Stimulated activated CD8-positive, alpha-beta memory T cell treated with anti-CD3 and anti-CD28 coated beads, Interleukin-15, amount 100 ng/mL, for 24 hours (primary cell): ENCODE measurements at places on chromosomes 11 and 22.
A peak's percentile ranks its signal among the peaks of the same experiment; 100 is the strongest.

DNA sequence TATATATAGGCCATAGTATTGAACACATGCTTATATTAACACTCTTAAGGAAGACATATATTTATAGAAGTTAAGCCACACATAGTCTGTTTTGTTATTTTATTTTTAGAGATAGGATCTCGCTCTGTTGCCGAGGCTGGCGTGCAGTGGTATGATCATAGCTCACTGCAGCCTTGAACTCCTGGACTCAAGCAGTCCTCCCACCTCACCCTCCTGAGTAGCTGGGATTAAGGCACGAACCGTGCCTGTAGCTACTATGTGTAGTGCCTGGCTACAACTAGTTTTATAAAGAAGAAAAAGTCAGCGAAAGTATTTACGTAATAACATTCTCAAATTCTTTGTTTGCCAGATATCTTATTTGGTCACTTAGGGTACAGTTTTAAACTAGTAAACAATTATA, 5.6 kb upstream of the UCP2 start:
- no peak for DNase-seq

- DNase-seq, result no peak
Measured at GRCh38 chr11:109023036-109023435, 358.2 kb downstream of the DDX10 start.

DNA sequence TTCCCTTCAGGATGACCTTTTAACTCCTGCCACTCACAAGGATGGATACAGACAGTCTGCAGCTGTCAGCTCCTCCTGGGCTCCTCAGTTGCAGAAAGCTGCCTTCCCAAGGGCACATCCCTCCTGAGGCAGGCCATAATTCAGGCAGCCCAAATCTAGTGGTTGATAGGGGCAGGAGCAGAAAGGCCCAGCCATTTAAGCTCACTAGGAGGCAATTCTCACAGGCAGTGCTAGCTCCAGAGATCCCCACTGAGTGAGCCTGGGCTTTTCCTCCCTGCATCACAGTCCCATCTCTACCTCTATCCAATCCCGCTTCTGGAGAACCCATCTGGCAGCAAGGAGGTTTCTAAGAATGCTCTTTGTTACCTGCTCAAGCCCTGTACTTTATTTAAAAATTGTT, 200.6 kb downstream of the ARHGAP42 start:
- DNase-seq, result no peak

DNA sequence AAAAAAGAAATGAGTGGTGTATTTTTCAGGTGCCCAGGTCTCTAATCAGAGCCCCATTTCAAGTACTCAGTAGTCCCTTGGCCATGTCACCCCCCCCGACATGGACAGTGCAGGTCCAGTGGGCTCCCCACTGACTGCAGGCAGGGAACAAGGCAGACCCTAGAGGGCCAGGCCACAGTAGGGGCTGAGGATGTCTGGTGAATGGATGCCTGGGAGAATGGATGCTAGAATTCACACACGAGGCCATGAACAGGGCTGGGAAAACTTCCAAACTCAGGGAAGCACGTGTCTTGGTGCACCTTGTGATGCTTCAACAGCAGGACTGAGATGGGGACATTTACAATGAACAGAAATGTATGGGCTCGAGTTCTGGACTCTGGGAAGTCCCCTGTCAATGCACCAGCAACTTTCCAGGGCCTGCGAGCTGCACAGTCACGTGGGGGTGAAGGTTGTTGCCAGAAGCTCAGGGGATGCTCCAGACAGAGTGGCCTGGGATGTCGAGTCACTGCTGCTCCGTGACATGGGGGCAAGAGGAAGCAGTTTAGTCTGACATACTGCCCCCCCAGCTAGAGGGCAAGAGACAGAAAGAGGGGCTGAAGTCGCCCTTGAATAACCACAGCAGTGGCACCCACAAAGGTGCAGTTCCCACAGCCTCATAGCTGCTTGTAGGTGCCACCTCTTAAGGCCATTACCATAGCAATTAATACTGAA, 3.1 kb downstream of the APOBEC3G start:
- DNase-seq, result no peak

GRCh38 chr11:124075841-124076651, 34.9 kb upstream of the OR10G7 start:
- DNase-seq, result no peak

- no peak for DNase-seq
Measured at GRCh38 chr11:106959800-106960199, 58.5 kb downstream of the GUCY1A2 start.

DNA sequence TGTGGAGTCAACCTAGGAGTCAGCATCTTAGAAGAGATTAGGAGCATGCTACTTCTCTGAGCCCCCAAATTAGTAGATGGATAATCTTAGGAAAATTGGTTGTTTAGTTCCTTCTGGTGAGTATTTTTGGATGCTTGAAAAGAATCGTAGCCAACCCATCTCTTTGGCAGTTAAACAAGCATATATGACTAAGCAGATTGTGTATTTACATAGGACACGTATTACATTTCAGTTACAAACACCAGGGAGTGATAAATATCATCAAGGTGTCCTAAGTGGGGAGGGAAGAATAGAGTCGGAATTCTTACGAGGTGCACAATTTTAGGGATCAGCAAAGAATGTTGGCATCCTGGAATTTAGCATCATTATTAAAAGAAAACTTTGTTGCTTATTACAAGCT, 13.5 kb downstream of the PLET1 start:
- DNase-seq, result no peak

GRCh38 chr11:70796648-70797227, 398.4 kb downstream of the CTTN start:
- DNase-seq, result no peak

- no peak for DNase-seq
Measured at GRCh38 chr11:78011301-78011700, 11.8 kb downstream of the KCTD14 start.

DNA sequence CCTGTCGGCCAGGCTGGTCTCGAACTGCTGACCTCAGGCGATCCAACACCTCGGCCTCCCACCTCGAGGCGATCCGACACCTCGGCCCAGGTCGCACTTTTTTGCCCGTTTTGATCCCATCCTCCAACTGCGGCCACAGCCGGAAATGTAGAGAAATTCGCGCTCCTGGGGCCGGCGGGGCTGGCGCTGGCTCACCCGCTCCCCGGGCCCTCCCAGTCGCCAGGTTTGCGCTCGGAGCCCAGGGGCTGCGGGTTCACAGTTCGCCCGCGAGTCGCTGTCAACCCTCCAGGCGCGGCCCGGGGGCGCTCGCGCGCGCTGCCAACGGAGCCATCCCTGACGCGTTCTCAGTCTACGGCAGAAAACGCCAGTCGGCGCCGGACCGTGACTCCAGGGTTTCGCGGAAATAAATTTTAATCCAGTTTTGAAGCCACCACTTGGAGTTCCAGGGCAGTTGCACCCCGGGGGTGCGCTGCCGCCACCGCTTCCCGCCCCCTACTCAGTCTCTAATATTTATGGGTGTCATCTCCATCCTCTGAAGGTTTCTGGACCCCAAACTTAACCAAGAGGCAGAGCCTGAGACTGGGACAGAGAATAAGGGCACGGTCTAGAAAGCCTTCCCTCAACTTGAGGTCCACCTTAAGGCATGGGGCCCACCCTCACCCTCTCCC, 1.5 kb upstream of the KLHDC7B start:
- DNase-seq, result peak; percentile 53

DNA sequence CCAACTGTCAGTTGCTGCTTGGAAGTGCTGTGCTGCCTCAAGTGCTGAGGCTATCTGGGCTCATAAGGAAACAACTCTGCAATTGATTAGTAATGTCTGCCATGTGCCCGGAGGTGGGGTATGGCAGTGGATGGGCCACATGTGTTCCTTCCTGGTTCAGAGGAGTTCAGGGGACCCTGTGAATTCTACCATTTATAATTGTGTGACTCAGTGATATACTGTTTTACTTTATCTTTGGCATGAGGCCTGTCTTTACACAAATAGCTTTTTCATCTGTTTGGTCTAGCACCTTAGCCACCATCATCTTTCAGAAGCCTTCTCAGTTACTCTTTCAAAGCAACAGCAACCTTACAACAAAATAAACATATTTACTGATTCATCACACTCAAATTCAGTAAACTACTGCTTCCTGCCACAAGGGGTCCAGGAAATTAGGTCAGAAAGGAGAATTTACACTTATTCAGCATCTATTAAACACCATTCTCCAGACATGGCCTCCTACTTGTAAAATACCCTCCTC, 20.9 kb downstream of the DKK3 start:
- no peak for DNase-seq

DNA sequence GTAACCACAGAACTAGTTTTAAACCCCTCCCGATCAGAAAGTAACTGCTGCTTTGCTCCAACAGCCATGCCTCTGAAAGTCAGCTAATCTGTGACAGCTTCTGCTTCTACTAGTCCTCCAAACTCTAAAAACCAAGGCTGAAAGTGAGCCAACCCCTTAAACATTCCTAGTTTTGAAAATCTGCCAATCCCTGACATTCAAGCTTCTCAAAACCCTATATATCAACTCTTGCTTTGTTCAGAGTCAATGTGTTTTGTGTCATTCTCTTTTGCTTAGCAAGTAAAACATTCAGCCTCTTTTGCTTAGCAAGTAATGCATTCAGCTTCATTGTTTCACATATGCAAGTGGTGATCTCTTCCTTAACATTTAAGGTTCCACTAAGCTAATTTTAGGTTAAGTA, 56.9 kb downstream of the ATG16L2 start:
- DNase-seq, result no peak

DNA sequence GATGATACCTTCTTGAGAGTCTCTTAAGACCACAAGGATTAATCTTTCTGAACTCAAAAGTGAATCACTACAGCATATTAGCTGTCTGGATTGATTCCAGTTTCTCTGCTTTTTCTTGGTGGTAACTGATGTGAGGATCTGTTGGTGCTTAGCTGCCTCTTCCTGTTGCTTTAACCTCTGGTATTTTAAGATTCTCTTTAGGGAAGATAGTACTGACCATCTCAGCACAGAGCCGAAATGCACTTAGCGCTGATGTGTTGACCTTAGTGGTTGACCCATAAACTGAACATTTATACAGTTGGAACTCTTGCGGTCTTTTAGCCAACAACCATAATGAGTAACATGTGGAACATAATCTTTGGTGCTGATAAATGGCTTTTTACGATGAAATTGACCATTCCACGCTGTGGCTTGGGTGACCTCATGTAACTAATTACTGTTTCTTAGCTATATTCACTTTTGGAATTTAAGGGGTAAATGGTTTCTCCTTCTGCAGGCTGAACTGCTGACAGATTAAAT, 33.7 kb downstream of the APLP2 start:
- DNase-seq, result no peak

DNA sequence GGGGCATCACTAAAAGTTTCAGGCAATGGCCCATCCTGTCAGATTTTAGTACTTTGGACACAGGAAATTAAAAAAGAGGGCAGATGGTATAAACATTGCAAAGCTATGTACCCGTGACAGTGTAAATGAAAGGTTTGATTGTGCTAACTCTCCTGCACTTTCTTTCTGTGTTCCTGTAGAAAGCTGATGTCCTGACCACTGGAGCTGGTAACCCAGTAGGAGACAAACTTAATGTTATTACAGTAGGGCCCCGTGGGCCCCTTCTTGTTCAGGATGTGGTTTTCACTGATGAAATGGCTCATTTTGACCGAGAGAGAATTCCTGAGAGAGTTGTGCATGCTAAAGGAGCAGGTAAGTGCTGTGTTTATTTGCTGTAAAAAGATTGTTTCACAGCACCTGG, 10.3 kb downstream of the CAT start:
- no peak for DNase-seq

- DNase-seq, result no peak
Measured at GRCh38 chr11:124894606-124895430, 2.8 kb downstream of the ROBO4 start.

- DNase-seq, result no peak
Measured at GRCh38 chr11:32034680-32035079, 56.2 kb upstream of the RCN1 start.

DNA sequence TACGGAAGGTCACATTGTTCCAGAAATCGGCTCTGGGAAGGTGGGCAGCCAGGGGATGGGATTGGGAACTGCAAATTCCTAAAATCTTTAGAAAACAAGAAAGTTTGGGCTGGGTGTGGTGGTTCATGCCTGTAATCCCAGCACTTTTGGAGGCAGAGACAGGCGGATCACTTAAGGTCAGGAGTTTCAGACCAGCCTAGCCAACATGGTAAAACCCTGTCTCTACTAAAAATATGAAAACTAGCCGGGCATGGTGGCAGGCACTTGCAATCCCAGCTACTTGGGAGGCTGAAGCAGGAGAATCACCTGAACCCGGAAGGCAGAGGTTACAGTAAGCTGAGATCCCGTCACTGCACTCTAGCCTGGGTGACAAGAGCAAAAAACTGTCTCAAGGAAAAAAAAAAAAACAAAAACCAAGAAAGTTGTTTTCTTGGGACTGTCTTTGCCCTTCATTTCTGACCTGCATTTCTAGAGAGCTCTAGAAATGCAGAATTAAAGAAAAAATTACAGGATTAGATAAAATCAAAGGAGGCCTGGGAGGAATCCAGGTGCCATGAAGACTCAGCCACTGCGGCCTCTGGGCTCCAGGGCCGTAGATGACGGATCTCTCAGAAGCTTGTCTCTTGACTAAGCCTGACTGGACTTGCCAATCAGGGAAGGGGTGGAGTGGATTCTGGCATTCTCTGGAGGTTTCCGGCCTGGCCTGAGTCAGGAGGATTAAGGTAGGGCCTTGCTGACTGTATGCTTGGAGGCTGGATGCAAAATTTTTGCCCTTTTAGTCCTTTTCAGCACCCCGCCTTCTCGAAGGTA, 5.3 kb upstream of the MALAT1 start:
- DNase-seq, result no peak

GRCh38 chr11:110530900-110531741, 101.4 kb downstream of the FDX1 start:
- DNase-seq, result no peak

GRCh38 chr22:46072981-46073682, 77.2 kb upstream of the PPARA start:
- no peak for DNase-seq

DNA sequence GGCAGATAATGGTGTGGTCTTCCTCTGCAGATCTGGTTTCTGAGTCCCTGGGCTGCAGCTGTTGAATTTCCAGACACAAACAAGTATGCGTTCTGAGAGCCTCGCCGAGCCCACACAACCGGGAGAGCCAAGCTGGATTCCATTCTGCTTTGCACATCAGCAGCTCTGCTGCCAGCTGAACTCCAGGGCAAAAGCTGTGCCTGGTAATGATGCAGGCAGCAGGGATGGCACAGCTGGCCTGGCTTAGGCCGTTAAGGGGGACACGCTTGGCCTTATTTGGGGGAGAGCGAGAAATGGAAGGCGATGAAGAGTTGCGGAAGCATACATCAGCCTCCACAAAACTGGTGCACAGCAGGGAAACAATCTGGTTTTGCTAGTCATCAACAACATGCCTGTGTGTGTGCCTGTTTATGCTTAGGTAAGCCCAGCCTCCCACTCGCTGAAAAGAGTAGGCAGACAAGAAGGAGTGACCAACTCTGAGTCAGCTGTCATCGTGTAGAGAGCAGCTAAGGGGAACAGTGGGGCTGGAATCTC, 25.1 kb downstream of the ADAMTS8 start:
- DNase-seq, result no peak

GRCh38 chr11:75478783-75479596, 46.0 kb upstream of the KLHL35 start:
- no peak for DNase-seq

- no peak for DNase-seq
Measured at GRCh38 chr11:8773916-8774539, 91.4 kb downstream of the RPL27A start.

GRCh38 chr22:37148742-37149665, 712 bp downstream of the IL2RB start:
- DNase-seq, result no peak

- no peak for DNase-seq
Measured at GRCh38 chr22:35622191-35622913, 5.2 kb upstream of the MB start.
